ENCODE measurements at places on chromosomes 2 and 18. TPM values are rescaled to one million over a fixed set of nuclear protein-coding genes. Genes with fewer than 3 reads are reported as not detected.

NAPG gene
- 63.9 TPM for total RNA-seq

ANKRD53 gene
- total RNA-seq, result 2.1 TPM

MATN3 gene
- 1.0 TPM for total RNA-seq

DCC gene
- 2.4 TPM for total RNA-seq

POU3F3 gene
- not detected for total RNA-seq

CNTNAP5 gene
- 4.9 TPM for total RNA-seq

MIB1 gene
- 28.9 TPM for total RNA-seq

SLC14A1 gene
- 4.4 TPM for total RNA-seq

ACMSD gene
- 1.9 TPM for total RNA-seq

SEMA4F gene
- 8.8 TPM for total RNA-seq

CRYBA2 gene
- not detected for total RNA-seq

CHRNG gene
- total RNA-seq, result not detected

B4GALT6 gene
- 6.4 TPM for total RNA-seq

DNA sequence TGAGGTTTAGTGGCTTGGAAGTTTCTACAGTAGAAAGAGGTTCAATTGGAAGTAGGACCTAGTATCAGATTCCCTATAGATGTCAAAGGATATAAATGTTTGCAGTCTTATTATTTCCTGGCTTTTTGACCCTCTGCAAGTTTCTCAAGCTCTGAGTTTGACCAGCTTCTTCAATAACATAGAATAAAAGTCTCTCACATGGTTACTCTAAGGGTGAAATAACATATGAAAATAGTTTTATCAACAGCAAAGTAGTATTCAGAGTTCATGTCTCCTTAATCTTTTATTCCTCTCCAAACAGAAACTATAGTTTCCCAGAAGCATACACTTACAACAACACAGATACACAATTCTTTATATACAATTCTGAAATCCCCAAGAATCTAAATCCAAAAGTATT is 132.9 kb upstream of the RND3 start:
- H3K36me3 ChIP-seq, result no peaks in the 10 kb centered on the region
- H3K27me3 ChIP-seq, result no peaks in the 10 kb centered on the region
- no peak for DNase-seq
- H3K27ac ChIP-seq, result peak overlapping the region; percentile 80

- no peak overlapping the region for H3K4me3 ChIP-seq
- no peaks in the 10 kb centered on the region for H3K4me1 ChIP-seq
- H3K27ac ChIP-seq, result peak overlapping the region; percentile 82
Measured at GRCh38 chr2:38077431-38077769, 1.4 kb upstream of the CYP1B1 start.

GRCh38 chr2:142675398-142675797 is 202.1 kb upstream of the KYNU start:
- no peaks in the 10 kb centered on the region for H3K27me3 ChIP-seq
- H3K4me1 ChIP-seq, result no peaks in the 10 kb centered on the region

DNA sequence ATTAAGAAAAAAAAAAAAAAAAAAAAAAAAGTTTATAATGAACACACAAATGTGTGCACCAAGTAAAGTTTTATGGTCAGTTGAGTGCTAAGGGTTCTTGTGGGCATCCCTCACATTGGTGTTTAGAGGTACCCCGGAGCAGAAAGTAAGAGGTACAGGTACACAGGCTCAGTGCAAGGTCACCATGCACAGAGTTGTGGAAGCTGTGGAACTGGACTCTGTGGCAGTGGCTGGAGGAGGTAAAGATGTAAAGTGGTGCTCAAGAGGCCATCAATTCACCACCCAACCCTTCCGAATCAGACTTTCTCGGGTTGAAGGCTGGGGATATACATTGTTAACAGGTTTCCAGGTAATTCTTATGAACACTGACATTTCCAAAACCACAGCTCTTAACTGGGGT is 299.1 kb upstream of the STON1 start:
- no peak overlapping the region for H3K4me3 ChIP-seq
- H3K4me1 ChIP-seq, result no peaks in the 10 kb centered on the region
- DNase-seq, result no peak
- no peaks in the 10 kb centered on the region for H3K36me3 ChIP-seq

DNA sequence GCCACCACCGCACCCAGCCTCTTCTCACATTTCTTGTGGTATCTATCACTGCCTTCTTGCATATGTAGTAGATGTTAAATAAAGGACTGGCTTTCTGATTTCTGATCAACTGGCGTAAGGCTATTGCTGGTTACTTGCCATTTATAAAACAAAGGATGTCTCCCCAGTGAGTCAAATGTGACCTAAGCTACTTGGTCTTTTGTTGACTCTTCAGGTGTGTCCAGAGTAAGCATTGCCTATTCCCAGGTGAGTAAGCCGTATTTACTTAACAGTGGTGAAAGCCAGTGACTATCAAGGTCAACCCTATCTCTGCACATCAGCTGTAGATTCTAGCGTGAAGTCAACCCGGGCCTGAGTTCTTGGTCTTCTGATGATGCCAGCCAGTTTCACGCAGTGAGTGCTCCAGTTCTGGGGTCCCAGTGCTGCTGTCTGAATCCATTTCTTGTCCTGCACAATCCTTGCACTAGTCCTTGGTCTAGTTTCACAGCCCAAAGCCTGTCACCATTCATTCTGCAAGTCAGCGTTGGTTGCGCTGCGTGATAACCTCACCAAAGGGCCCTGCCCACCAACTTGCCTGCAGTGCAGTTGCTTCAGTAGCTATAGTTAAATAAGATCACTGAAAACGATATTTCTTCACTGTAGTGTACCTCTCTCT is 120.2 kb downstream of the GBX2 start:
- H3K36me3 ChIP-seq, result no peaks in the 10 kb centered on the region
- no peaks in the 10 kb centered on the region for H3K27me3 ChIP-seq
- no peak for DNase-seq
- no peaks in the 10 kb centered on the region for H3K4me1 ChIP-seq

DNA sequence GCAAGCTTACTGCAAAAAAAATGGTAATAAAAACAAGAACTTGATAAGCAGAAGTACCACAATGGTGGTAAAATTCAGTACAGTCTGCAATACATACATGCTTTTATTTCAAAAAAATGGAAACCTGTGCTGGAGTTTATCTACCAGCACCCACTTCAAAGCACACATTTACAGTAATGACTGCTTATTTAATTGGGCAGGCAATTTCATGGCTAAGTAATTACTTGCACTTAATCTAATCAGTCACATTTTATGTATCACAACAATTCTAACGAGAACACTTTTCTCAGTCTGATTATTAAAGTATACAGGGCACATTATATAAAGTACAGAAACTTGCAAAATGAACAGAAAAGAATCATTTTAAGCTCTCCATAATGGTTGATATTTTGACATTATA is 5.2 kb downstream of the APCDD1 start:
- no peaks in the 10 kb centered on the region for H3K36me3 ChIP-seq
- H3K27me3 ChIP-seq, result no peaks in the 10 kb centered on the region
- H3K4me3 ChIP-seq, result no peak overlapping the region
- H3K27ac ChIP-seq, result no peak overlapping the region

- H3K27ac ChIP-seq, result peak overlapping the region; percentile 55
- H3K36me3 ChIP-seq, result no peaks in the 10 kb centered on the region
- no peak for DNase-seq
- H3K4me3 ChIP-seq, result no peak overlapping the region
Measured at GRCh38 chr2:109285244-109285651, 156.2 kb downstream of the SH3RF3 start.

DNA sequence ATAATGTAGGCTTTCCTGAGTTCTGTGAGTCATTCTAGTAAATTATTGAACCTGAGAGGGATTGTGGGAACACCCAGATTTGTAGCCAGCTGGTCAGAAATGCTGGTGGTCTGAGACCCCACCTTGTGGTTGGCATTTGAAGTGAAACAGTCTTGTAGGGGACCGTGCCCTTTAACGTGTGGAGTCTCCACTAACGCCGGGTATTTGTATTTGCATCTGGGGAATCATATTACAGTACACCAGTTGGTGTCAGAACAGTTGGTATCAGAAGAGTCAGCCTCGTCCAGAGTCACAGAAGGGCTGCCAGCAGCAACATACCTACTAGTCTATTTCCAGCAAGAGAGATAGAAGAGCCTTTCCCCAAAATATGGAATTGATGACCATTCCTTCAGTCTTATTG is 38.3 kb upstream of the PTPN4 start:
- H3K27me3 ChIP-seq, result no peaks in the 10 kb centered on the region
- no peaks in the 10 kb centered on the region for H3K36me3 ChIP-seq
- no peak overlapping the region for H3K4me3 ChIP-seq
- DNase-seq, result no peak

DNA sequence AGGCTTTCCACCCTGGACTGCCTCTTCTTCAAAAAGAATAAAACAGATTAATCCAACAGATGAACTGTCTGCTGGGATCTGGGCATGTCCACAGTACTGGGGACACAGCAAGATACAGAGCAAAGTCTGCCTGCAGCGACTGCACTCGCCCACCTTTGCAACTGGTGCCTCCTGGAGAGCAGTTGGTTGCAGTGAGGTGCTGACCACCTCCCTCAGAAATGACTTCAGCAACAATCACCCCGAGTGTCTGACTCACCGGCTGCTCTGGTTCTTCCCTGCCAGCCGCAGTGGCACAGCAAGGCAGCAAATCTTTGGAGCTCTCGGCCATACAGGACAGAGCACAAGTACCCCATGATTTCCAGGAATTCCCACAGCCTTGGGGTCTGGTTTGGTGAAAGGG is 179.7 kb downstream of the ANAPC1 start:
- no peak for DNase-seq
- H3K27ac ChIP-seq, result no peak overlapping the region
- H3K4me1 ChIP-seq, result no peaks in the 10 kb centered on the region
- no peaks in the 10 kb centered on the region for H3K27me3 ChIP-seq
- no peak overlapping the region for H3K4me3 ChIP-seq
- no peaks in the 10 kb centered on the region for H3K36me3 ChIP-seq

DNA sequence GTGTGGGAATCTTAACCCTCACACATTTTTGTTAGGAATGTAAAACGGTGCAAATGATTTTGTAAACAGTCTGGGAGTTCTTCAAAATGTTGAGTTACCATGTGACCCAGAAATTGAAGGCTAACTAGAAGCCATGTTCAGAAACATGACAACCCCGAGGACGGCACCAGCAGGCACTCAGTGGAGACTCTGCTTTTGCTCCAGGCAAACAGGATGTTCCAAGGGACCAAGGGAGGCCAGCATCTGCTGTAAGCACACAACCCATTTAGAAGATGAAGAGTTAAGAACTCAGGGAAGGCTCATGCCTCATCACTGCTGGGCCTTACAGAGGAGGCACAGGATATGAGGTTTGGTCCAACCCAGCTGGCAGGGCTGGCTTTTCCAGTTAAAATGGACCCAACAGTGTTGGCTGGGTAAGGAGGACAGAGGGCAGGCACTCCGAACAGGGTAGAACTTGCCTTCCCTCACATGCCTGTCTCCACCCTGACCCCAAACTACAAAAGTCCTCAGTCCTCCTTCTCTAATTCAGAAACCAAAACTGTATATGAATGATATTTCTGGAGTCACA is 23.6 kb downstream of the PARD6G start:
- H3K36me3 ChIP-seq, result no peaks in the 10 kb centered on the region
- no peaks in the 10 kb centered on the region for H3K4me1 ChIP-seq

DNA sequence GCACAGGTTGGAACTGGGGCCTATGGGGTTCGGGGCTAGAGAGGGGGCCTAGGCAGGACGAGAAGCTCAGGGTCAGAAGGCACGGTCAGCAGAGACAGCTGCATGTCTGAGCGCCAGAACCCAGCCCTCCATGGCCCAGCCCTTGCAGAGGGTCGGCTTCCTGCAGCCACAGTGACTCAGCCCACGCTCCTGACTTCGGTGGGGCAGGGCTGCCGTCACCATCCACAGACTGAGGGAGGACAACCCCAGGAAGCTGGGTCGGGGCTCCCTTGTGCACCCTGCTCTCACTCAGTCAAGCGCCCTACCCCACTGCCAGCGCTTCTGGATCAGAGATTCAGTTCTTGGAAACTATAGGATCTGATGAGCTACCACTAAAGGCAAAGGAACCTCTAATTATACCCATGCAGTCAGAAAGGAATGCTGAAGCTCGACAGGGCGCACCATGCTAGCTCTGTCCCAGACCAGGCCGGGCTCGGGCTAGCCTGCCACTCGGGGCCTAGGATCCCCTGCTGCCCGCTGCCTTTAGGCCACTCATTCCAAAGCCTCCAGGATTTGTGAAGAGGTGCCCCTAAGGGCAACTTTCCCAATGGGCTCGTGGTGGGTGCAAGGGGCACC is 3.0 kb downstream of the ACTR1B start:
- H3K4me3 ChIP-seq, result no peak overlapping the region
- H3K4me1 ChIP-seq, result peaks cover 30% of the 10 kb centered on the region
- peaks cover 37% of the 10 kb centered on the region for H3K36me3 ChIP-seq
- no peaks in the 10 kb centered on the region for H3K27me3 ChIP-seq

- DNase-seq, result no peak
- H3K27ac ChIP-seq, result no peak overlapping the region
- H3K27me3 ChIP-seq, result no peaks in the 10 kb centered on the region
- H3K4me3 ChIP-seq, result no peak overlapping the region
- H3K4me1 ChIP-seq, result no peaks in the 10 kb centered on the region
- H3K36me3 ChIP-seq, result no peaks in the 10 kb centered on the region
Measured at GRCh38 chr18:76054156-76054555, 440.9 kb downstream of the ZNF516 start.

GRCh38 chr2:86078774-86079545 is 26.7 kb downstream of the POLR1A start:
- H3K4me3 ChIP-seq, result no peak overlapping the region
- peak; percentile 73 for DNase-seq
- H3K27ac ChIP-seq, result no peak overlapping the region
- H3K4me1 ChIP-seq, result no peaks in the 10 kb centered on the region
- H3K36me3 ChIP-seq, result no peaks in the 10 kb centered on the region
- H3K27me3 ChIP-seq, result no peaks in the 10 kb centered on the region

GRCh38 chr2:3633982-3634595 is 23.9 kb upstream of the ALLC start:
- no peak overlapping the region for H3K4me3 ChIP-seq
- H3K36me3 ChIP-seq, result no peaks in the 10 kb centered on the region
- no peaks in the 10 kb centered on the region for H3K4me1 ChIP-seq
- H3K27me3 ChIP-seq, result no peaks in the 10 kb centered on the region
- no peak for DNase-seq
- H3K27ac ChIP-seq, result no peak overlapping the region

GRCh38 chr2:45736757-45737704 is 85.6 kb downstream of the PRKCE start:
- no peak overlapping the region for H3K27ac ChIP-seq
- no peaks in the 10 kb centered on the region for H3K36me3 ChIP-seq
- H3K4me3 ChIP-seq, result no peak overlapping the region
- DNase-seq, result no peak

DNA sequence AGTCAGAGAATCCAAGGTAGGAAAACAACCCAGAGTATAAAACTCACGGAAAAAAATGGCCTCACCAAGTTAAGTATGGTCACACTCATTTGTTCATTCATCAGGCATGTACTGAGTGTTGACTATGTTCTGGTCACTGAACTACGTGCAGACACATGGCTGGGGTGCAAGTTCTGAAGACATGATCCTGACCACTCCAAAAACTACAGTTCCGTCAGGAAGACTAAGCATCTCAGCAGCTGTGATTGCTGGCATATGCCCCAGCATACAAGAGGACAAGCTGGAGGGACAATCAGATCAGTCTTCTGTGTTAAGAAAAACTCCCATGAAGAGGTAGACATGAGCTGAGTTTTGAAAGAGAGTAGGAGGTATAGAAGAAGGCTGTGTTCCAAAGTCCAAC is 72.8 kb downstream of the TCF4 start:
- DNase-seq, result no peak
- no peaks in the 10 kb centered on the region for H3K27me3 ChIP-seq
- H3K27ac ChIP-seq, result no peak overlapping the region
- no peaks in the 10 kb centered on the region for H3K36me3 ChIP-seq
- no peak overlapping the region for H3K4me3 ChIP-seq
- no peaks in the 10 kb centered on the region for H3K4me1 ChIP-seq

GRCh38 chr2:239640210-239640609 is 239.4 kb upstream of the HDAC4 start:
- H3K27ac ChIP-seq, result no peak overlapping the region
- H3K4me3 ChIP-seq, result no peak overlapping the region
- no peaks in the 10 kb centered on the region for H3K4me1 ChIP-seq
- DNase-seq, result no peak

Measured in adrenal gland (tissue), 19 donors.